Chondrocyte (in vitro differentiated cells): ENCODE measurements at places on chromosomes 2 and 18. TPM values are rescaled to one million over a fixed set of nuclear protein-coding genes. Genes with fewer than 3 reads are reported as not detected.

- no peaks in the 10 kb centered on the region for H3K27me3 ChIP-seq
- H3K4me1 ChIP-seq = no peaks in the 10 kb centered on the region
- no peak for DNase-seq
Observed at GRCh38 chr2:236964291-236964690, 121.4 kb upstream of the COPS8 start.

GRCh38 chr2:167792126-167792525 is 455.3 kb downstream of the STK39 start:
- H3K4me3 ChIP-seq = no peak overlapping the region
- H3K27ac ChIP-seq = no peak overlapping the region
- no peaks in the 10 kb centered on the region for H3K27me3 ChIP-seq
- no peak for DNase-seq

DNA sequence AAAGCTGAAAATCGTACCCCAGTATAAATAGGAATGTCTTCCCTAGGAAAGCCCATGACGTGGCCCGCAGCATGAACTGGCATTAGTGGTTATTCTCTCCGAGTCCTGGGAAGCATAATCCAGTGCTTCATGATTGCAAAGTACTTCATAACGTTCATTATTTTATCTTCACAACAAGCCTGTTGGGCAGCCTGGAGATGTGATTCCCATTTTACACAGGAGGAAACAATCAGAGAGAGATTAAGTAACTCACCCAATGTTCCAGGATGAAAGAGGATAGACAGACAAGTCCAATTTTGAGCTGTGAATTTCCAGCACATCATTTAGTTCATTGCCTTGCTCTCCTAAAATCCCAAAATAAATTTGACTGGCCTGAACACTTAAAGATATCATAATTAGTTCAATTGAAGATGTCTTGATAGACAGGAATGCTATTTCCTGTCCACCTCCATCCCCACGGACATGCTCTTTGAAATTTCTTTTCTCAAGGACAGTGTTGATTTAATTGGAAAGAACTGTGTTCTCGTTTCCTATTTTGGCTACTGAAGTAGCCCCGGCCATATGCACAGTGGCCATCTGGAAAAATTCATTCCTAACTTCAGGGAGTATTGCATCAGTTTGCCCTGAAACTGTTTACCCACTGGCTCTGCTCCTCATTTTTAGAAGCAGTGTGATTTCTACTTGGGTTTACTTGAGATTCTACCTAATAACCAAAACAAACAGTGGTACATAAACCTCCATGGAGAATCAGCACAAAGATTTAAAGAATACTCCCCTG is 93.9 kb downstream of the VWC2L start:
- H3K36me3 ChIP-seq = no peaks in the 10 kb centered on the region
- H3K27me3 ChIP-seq = no peaks in the 10 kb centered on the region
- H3K27ac ChIP-seq = no peak overlapping the region
- H3K4me1 ChIP-seq = peaks cover 9% of the 10 kb centered on the region
- no peak for DNase-seq
- no peak overlapping the region for H3K4me3 ChIP-seq

- peak overlapping the region; percentile 32 for H3K27ac ChIP-seq
- peak; percentile 92 for DNase-seq
- H3K4me3 ChIP-seq = no peak overlapping the region
- no peaks in the 10 kb centered on the region for H3K36me3 ChIP-seq
Observed at GRCh38 chr2:232890896-232891601, 21.0 kb downstream of the SNORC start.

- no peaks in the 10 kb centered on the region for H3K36me3 ChIP-seq
- DNase-seq = no peak
- H3K4me3 ChIP-seq = peak overlapping the region; percentile 97
- H3K4me1 ChIP-seq = peaks cover 37% of the 10 kb centered on the region
- no peaks in the 10 kb centered on the region for H3K27me3 ChIP-seq
Observed at GRCh38 chr2:166376488-166376828, 714 bp upstream of the SCN9A start.

GRCh38 chr2:62597323-62597722 is 91.3 kb upstream of the TMEM17 start:
- no peaks in the 10 kb centered on the region for H3K27me3 ChIP-seq
- no peak for DNase-seq
- no peaks in the 10 kb centered on the region for H3K36me3 ChIP-seq
- no peak overlapping the region for H3K27ac ChIP-seq
- H3K4me3 ChIP-seq = no peak overlapping the region

DNA sequence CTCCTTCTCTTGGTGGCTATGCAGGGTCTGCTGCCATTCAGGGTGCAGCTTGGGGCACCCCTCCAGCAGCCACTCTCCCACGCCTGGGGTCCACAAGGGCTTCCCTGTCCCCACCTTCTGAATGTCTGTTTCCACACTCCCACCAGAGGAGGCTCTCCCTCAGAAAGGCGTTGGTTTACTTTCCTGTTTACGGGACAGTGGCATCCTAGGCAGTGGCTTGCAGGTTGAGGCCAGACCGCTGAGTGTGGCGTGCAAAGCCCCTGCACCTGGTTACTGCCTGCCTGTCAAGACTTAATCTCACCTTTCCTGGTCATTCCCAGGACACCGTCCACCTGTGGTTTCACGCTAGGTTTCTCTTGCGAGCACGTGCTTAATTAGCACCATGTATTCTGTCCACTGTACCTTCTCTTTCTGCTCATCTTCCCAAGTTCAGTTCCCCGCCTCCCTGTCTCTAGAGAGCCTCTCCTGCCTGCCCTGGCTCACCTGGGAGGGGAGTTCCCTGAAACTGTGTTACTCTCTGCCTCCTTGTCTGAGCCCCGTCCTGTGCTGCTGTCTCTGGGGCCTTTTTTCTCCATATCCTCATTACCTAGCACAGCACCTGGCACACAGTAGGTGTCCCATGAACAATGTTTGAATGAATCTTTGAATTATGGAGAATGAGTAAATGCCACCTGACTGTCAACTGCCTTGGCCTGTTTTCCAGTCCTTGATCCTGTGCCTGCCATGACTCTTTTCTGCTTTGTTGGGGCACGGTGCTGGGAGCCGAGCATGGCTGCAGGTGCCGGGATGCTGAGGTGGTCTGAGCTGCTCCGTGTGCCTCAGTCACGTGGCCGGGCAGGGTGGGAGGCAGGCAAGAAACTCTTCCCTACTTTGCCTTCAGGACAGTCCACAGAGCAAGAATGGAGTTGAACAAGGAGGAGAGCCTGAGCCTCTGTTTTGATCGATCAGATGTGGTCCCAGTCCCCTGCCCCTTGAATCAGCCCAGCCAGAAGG is 56.4 kb downstream of the ARHGEF4 start:
- H3K4me1 ChIP-seq = no peaks in the 10 kb centered on the region
- peaks cover 23% of the 10 kb centered on the region for H3K27me3 ChIP-seq
- no peak overlapping the region for H3K27ac ChIP-seq

DNA sequence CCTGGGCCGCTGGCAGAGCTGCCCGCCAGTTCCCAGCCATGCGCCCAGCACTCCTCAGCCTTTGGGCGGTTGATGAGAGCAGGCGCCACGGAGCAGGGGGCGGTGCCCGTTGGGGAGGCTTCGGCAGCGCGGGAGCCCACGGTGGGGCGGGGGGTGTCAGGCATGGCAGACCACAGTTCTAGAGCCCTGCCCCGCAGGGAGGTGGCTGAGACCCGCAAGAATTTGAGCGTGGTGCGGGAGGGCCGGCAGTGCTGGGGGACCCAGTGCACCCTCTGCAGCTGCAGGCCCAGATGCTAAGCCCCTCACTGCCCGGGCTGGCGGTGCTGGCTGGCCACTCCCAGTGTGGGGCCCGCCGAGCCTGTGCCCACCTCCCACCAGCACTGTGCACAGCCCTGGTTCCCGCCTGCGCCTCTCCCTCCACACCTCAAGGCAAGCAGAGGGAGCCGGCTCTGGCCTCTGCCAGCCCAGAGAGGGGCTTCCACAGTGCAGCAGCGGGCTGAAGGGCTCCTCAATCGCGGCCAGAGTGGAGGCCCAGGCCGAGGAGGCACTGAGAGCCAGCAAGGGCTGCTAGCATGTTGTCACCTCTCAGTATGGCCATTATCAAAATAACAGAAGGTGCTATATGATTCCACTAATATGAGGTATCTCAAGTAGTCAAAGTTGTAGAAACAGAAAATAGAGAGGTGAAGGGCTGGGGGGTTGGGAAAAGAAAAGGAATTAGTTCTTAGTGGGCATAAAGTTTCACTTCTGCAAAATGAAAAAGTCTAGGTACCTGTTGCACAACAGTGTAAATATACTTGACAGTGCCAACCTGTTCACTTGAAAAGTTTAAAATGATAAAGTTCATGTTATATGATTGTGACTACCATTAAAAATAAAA is 72.3 kb downstream of the SH3YL1 start:
- peaks cover 41% of the 10 kb centered on the region for H3K4me1 ChIP-seq
- no peak overlapping the region for H3K4me3 ChIP-seq
- no peak overlapping the region for H3K27ac ChIP-seq
- no peak for DNase-seq
- H3K27me3 ChIP-seq = no peaks in the 10 kb centered on the region

GRCh38 chr18:34729264-34729663 is 19.2 kb downstream of the DTNA start:
- peaks cover 6% of the 10 kb centered on the region for H3K36me3 ChIP-seq
- DNase-seq = no peak
- H3K27me3 ChIP-seq = no peaks in the 10 kb centered on the region
- peak overlapping the region; percentile 76 for H3K27ac ChIP-seq
- H3K4me1 ChIP-seq = peaks cover 25% of the 10 kb centered on the region

DNA sequence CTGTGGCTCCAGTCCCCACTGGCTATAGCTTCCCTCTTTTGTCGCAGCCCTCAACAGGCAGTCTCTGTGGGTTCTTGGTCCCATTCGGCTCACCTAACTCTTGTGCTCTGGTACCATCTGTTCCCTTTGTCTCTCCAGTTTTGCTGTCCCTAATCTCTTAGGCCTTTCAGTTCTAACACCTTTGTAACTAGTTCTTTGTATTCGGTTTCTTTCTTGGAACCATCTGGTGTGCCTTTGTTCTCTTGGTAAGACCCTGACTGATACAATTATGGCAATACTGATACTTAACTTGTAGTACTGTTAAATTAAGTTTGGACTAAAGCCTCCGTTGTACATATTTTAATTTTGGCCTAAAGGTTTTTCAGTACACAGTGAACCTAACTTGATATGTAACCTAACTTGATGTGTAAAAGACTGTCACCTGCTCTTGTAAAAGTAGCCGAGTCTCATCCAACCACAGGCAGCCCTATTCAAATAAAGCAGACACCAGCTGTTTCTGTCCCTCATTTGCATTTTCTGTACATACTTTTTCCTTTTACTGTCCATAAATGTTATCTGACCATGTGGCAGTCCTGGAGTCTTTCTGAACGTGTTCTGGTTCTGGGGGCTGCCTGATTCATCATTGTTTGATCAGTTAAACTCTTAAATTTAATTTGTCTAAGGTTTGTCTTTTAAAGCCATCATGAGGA is 4.8 kb upstream of the MRPL44 start:
- H3K4me1 ChIP-seq = peaks cover 11% of the 10 kb centered on the region
- no peaks in the 10 kb centered on the region for H3K27me3 ChIP-seq
- H3K4me3 ChIP-seq = no peak overlapping the region
- H3K27ac ChIP-seq = no peak overlapping the region
- DNase-seq = no peak
- H3K36me3 ChIP-seq = no peaks in the 10 kb centered on the region

DNA sequence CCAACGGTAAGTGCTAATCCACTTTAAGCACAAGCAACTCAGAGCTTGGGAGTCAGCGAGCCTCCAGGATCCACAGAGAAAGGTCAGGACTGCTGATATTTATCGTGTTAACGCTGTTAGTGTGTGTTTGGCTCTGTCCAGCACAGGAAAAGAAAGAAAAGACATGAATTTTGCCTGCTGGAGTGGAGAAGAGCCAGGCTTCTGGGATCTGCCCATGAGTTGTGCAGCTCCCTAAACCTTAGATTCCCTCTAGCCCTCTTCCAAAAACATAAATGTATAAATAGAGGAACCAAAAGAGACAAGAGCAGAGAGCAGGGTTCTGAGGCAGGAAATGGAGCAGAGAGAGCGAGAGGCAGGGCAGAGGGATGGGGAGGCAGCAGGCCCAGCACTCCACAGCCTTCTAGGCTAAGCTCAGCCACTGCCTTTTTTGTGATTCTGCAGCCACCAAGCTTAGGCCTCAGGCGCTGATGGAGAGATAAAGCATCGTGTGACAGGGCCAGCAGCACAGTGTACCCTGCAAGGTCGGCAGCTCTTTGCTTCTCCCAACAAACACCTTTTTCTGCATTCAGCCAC is 14.5 kb upstream of the MAT2A start:
- no peak for DNase-seq
- no peak overlapping the region for H3K27ac ChIP-seq
- peaks cover 13% of the 10 kb centered on the region for H3K4me1 ChIP-seq
- no peaks in the 10 kb centered on the region for H3K36me3 ChIP-seq
- H3K27me3 ChIP-seq = peaks cover 11% of the 10 kb centered on the region
- no peak overlapping the region for H3K4me3 ChIP-seq

DNA sequence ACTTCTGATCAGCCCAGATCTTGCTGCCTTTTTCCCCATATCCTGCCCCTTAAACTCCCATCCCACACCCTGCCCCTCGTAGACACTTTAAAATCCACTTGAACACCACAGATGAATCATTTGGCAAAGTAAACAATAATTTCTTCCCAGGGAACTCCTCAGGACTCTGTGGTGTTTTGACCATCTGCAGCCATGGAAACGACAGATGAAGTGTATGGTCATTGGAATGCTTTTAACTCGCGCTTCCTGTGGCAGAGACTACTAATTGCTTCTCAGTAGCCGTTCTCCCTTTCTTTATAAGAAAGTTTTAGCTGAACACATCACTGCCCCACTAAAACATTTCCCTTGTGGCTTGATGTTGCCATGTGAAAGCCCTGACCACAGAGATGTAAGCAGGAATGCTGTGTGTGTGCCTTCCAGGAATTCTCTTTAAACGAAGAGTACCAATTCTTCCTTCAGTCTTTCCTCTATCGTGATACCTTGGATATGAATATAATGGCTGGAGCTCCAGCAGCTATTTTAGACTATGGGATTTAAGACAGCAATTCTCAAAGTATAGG is 92.7 kb upstream of the PARD3B start:
- H3K4me1 ChIP-seq = peaks cover 31% of the 10 kb centered on the region
- peak overlapping the region; percentile 51 for H3K4me3 ChIP-seq
- no peaks in the 10 kb centered on the region for H3K36me3 ChIP-seq

ASB1 gene
- 31.0 to 37.9 TPM (median 34.5 TPM) in 3 replicates for total RNA-seq

RBFA gene
- 25.5 to 26.8 TPM (median 25.9 TPM) in 3 replicates for total RNA-seq

GALR1 gene
- total RNA-seq = not detected in 3 replicates

DNA sequence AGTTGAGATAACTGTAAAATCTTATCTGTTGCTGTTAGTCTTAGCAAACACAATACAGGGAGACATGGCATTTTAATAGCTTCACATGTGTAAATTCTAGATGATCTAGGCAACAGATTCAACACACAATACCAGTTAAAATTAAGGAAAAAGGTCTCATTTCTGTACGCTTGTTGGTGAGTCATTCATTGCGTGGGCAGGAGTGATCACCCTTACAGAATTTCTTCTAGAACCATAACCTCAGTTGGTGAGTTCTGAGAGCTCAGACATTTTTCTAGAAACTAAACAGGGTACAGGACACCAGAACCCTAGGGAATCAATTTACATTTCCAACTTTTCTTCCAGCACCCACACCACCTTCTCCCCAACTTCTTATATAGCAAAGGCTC is 81.9 kb downstream of the SLC8A1 start:
- DNase-seq = no peak
- peak overlapping the region; percentile 81 for H3K27ac ChIP-seq
- no peaks in the 10 kb centered on the region for H3K27me3 ChIP-seq
- H3K4me1 ChIP-seq = peaks cover 64% of the 10 kb centered on the region

CTAGE1 gene
- 0.12 to 0.13 TPM in 2 of 3 replicates, not detected in the other for total RNA-seq

SEPTIN10 gene
- 80.9 to 90.9 TPM (median 86.1 TPM) in 3 replicates for total RNA-seq

CCBE1 gene
- 0.38 to 1.8 TPM (median 0.72 TPM) in 3 replicates for total RNA-seq

NT5DC4 gene
- not detected in 3 replicates for total RNA-seq

GRCh38 chr2:135694711-135695110 is 46.9 kb upstream of the UBXN4 start:
- no peak overlapping the region for H3K27ac ChIP-seq
- no peak overlapping the region for H3K4me3 ChIP-seq
- peaks cover 7% of the 10 kb centered on the region for H3K36me3 ChIP-seq
- no peak for DNase-seq
